Aorta (tissue), 5 donors: ENCODE measurements at places on chromosomes 11 and 22. TPM values are rescaled to one million over a fixed set of nuclear protein-coding genes. Genes with fewer than 3 reads are reported as not detected.

Gene RCOR2
- total RNA-seq, result 4.8 TPM

Gene ACRV1
- not detected for total RNA-seq

Gene SYT9
- 0.26 TPM for total RNA-seq

Gene MAPK8IP1
- total RNA-seq, result 7.8 TPM

Gene MIAT
- total RNA-seq, result 5.0 TPM

Gene GAL
- total RNA-seq, result not detected

Gene HBG1
- total RNA-seq, result not detected

Gene ART1
- total RNA-seq, result not detected

Gene PRR14L
- total RNA-seq, result 38.8 TPM

Gene BUD13
- 12.7 TPM for total RNA-seq

Gene LRP4
- 8.6 TPM for total RNA-seq

Gene P4HA3
- 3.1 TPM for total RNA-seq

Gene OR8D1
- total RNA-seq, result not detected

Gene PRG2
- total RNA-seq, result 0.39 TPM

Gene C11orf87
- not detected for total RNA-seq

Gene SAC3D1
- total RNA-seq, result 4.9 TPM

Gene UBQLN3
- total RNA-seq, result 0.99 TPM

Gene LGALS12
- total RNA-seq, result 0.84 TPM

Gene OR6A2
- 0.26 TPM for total RNA-seq

Gene MYBPC3
- 0.42 TPM for total RNA-seq

Gene CTTN
- total RNA-seq, result 280 TPM

Gene EIF3M
- total RNA-seq, result 136 TPM

Gene APOBEC3H
- not detected for total RNA-seq

Gene MYO18B
- total RNA-seq, result 31.6 TPM

Gene MFNG
- total RNA-seq, result 35.4 TPM

Gene MS4A6E
- total RNA-seq, result 1.3 TPM

Gene OR56A1
- not detected for total RNA-seq

Gene SLC17A6
- not detected for total RNA-seq

Gene PTPRCAP
- total RNA-seq, result 4.8 TPM

Gene APOBEC3B
- not detected for total RNA-seq

Gene PRAME
- total RNA-seq, result not detected

Gene NPAS4
- total RNA-seq, result 0.54 TPM

Gene LRRC75B
- total RNA-seq, result 15.0 TPM

Gene DAGLA
- 1.4 TPM for total RNA-seq
